Left ventricle myocardium superior (tissue), 1 donor: ENCODE measurements at places on chromosomes 1 and 21. TPM values are rescaled to one million over a fixed set of nuclear protein-coding genes. Genes with fewer than 3 reads are reported as not detected.

Gene PLPPR5
- not detected for total RNA-seq

Gene FGGY
- 29.7 TPM for total RNA-seq

GRCh38 chr21:24840287-24840686 is 767.0 kb downstream of the MRPL39 start:
- DNase-seq = no peak

- DNase-seq = peak; percentile 45
These were observed 336.0 kb upstream of the NFIA start for GRCh38 chr1:60746278-60746791.

DNA sequence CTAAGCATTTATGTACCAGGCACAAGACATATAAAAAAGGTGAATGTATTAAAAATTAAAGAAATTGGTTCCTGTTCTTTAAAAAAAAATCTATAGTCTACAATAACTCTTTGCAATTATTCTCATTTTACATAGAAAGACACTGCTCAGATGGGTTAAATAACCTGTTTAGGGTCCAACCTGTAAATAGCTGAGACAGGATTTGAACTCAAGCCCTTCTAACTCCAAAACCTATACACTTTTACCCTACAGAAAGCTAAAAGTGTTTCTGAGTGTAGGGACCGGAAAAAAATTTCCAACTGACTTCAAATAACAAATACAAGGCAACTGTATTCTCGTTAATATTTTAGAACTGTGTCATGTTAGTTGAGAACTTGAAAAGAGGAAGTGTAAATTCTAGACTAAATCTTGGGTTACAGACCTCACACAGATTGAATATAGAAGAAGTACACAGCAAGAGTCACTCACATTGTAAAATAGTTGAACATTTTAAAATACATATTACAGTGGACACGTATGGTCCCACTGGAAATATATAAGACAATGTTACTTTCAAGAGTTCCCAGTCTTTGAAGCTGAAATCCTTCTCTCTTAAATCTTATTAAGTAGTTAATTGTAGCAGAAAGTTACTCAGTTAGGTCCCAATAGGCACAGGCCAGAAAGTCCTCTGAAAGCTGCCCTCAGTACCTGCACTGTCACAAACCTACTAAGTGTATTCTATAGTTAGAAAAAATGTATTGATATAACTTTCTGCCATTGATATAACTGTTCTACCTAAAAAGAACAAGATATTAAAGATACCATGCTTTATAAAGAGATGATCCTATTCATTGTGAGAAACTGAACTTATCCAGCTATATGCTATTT is 7.3 kb downstream of the EDEM3 start:
- DNase-seq = no peak

DNA sequence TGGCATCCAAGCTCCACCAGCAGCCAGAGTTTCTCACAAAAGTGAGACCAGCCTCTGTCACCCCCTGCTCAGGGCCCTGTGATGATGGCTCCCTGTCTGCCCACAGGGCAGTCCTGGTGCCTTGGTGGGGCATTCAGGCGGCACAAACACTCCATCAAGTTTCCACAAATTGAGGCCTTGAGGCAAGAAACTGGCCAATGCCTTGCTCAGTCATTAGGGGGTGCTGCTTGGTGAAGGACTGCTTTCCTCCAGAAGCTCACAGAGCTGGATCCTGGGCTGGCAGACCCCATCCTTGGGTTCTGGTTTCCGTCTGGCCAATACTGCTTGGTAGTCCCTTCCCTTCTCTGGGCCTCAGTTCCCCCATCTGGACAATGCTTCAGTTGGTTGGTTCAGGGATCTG is 12.5 kb upstream of the AHDC1 start:
- no peak for DNase-seq

DNA sequence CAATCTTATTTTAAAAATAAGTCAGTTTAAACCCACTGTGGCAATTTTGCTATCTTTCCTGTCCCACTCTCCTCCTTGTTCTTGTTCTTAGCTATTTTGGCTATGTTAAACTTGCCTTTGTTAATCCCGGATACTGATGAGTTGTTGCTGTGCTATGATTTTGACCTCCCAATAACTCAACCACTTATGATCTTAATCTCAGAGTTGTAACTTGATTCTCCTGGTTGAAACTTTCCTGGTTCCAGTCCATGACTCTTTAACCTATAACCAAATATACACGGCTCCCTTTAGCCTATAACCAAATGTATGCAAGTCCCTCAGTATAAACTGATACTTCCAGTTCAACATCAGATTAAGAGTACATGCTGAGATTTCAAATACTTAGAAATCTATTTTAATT is 15.6 kb upstream of the ACADM start:
- DNase-seq = no peak

- DNase-seq = no peak
These were observed 269.5 kb upstream of the NCAM2 start for GRCh38 chr21:20728691-20729090.

DNA sequence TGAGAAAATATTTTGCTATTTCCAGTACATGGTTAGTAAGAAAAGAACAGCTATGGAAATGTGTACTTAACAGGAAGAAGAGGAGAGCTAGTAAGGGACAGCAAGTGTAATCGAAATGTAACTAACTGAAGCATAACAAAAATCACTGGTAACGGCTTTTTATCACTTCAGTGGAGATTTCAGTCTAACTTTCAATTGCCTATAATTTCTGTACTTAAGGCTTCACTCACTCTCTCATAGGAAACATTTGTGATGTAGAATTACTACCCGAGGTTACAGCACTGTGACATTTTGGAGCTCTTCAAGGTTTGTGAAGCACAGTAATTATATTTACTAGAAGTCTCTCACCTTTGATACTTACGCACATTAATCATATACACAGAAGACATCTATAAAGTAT is 1119.1 kb downstream of the AMY1C start:
- no peak for DNase-seq

DNA sequence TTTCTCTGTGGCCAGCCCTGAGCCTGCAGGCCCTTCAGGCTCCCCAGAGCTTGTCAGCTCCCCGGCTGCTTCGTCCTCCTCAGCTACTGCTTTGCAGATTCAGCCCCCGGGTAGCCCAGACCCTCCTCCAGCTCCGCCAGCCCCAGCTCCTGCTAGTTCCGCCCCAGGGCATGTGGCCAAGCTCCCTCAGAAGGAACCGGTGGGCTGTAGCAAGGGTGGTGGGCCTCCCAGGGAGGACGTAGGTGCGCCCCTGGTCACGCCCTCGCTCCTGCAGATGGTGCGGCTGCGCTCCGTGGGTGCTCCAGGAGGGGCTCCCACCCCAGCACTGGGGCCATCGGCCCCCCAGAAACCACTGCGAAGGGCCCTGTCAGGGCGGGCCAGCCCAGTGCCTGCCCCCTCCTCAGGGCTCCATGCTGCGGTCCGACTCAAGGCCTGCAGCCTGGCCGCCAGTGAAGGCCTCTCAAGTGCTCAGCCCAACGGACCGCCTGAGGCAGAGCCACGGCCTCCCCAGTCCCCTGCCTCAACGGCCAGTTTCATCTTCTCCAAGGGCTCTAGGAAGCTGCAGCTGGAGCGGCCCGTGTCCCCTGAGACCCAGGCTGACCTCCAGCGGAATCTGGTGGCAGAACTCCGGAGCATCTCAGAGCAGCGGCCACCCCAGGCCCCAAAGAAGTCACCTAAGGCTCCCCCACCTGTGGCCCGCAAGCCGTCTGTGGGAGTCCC is 45.4 kb downstream of the YARS1 start:
- peak; percentile 29 for DNase-seq

GRCh38 chr1:182446033-182446669 is 3.8 kb upstream of the RGSL1 start:
- no peak for DNase-seq

DNA sequence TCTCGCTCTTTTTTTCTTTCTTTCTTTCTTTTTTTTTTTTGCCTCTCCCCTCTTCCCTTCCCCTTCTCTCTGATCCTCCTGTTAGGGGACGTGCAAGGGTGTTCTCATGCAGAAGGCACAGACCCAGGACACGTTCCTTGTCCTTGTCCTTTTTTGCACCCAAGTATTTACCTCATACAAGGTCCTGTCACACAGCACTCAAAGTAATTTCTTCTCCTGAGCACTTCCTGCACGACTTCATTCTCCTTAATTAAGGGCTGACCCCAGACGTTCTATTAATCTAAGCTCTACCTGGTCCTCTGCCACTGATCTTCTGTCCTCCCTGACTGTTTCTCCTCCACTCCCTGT is 424 bp upstream of the PCNX2 start:
- DNase-seq = no peak

Gene CRP
- not detected for total RNA-seq

- no peak for DNase-seq
These were observed 25.2 kb upstream of the SLAMF9 start for GRCh38 chr1:159979257-159979656.

Gene C1orf115
- total RNA-seq = 22.7 TPM

Gene OR6F1
- not detected for total RNA-seq
